Activated naive CD8-positive, alpha-beta T cell treated with anti-CD3 and anti-CD28 coated beads for 36 hours (primary cell): ENCODE measurements at places on chromosomes 12 and 14.

GRCh38 chr12:55679691-55680090 is 28.0 kb downstream of the ITGA7 start:
- DNase-seq: no peak

GRCh38 chr12:53652366-53652765 is 23.5 kb downstream of the ATP5MC2 start:
- DNase-seq: no peak

DNA sequence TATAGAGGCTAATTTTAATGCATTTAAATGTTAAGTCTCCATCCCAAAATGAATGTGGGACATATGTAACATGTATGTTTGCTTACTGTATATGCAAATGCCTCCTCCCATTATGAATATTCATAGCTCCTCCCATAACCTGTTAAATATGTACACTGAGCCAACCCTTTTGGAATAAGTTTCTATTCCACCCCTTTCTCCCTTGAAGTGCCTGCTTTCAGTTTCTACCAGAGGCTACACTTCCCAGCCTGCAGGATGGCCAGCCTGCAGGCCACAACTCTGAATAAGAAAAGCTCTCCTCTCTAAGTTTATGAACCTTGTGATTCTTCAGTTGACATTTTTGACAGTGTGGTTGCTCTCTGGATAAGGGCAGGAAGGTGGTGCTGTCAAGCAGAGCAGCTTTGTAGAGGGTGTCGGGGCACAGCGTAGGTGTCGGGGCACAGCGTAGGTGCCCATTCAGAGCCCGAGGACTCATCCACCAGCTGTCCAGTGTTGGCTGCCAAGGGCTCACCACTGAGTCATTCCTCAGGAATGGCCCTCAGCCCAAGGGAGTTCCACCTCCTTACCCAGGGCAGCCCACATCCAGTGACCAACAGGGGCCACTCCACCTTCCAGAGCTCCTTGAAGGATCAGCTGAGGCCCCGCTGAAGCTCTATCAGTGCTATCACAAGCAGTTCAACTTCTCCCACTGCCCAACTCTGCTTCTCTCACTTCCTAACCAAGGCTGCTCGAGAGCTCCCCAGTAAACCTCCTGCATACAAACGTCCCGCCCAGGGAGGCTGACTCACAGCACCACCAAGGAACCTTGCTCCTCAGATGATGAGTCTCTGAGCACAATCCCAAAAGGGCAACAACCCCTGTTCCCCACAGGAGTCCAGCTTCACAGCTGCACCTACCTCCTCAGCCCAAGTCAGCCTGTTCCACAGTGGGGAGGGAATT is 31.4 kb downstream of the VWF start:
- no peak for DNase-seq

DNA sequence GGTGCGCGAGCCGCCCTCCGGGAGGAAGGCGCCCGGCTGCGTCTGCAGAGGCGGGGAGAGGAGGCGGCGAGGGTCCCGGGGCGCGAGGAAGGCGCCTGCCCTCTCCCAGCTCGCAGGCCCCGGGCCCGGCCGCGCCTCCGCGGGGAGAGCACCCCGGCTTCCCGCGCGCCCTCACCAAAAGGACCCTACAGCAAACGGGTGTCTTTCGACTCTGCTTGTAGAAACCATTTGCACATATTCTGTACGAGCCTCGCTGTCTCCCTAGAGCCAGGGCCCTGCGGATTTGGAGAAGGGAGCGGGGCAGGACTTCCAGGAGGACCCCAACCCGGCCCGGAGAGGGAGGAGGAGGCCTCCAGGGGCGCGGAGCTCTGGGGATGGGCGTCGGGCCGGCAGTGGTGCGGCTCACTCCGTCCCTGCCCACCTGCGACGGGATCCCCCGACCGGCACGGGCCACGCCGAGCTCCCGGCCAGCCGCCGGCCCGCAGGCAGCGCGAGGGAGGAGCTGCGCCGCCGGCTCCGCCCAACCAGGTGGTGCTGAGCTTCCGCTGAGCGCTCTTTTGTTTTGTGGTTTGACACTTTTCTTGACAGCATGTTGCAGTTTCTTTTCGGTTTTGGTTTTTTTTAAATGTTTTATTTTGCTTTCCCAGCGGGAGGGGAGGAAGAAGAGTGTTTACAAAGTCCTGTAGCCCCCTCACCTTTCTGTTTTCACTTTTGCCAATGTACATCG is 103.3 kb upstream of the FKBP4 start:
- peak; percentile 72 for DNase-seq

- DNase-seq: peak; percentile 5
Measured at GRCh38 chr14:66395300-66395699, 90.9 kb upstream of the CCDC196 start.

- no peak for DNase-seq
Measured at GRCh38 chr14:50668826-50669143, 679 bp upstream of the SAV1 start.

DNA sequence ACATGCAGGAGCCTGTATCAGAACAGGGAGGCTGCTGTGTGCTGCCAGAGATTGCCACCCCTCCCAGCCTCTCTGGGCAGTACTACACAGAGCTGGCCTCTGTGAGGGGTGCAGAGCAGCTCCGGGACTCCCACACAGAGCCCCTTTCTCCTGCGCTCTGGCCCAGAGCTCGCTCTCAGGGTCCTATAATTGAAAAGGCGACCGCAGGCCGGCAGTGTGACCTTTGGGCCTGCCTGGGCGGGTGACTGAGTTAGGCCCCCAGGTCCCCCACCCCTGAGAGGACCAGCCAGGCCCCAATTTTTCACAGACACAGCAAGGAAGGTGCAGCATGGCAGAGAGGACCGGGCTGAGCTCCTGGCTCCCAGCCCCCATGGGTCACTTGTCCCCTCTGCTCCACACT is 136.4 kb downstream of the ZFP36L1 start:
- no peak for DNase-seq

- DNase-seq: no peak
Measured at GRCh38 chr14:72617391-72618031, 276.4 kb downstream of the DPF3 start.

DNA sequence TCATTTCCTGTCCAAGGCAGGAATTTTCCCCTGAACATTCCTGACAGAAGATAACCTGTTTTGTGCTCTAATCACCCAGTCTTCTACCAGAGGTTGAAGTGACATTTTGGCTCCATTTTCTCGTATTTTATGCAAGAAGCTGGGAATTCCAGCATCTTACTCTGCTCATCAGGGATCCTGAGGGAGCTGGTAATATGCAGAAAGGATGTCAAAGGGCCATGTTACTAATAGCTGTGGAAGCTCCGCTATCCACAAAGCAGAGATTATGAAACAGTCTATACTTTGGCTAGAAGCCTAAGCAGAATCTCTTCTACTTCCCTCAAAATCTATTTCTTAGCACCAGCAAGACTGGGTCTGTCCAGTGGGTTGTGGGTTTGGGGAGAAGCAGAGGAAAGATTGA is 613.0 kb downstream of the DIO2 start:
- no peak for DNase-seq

DNA sequence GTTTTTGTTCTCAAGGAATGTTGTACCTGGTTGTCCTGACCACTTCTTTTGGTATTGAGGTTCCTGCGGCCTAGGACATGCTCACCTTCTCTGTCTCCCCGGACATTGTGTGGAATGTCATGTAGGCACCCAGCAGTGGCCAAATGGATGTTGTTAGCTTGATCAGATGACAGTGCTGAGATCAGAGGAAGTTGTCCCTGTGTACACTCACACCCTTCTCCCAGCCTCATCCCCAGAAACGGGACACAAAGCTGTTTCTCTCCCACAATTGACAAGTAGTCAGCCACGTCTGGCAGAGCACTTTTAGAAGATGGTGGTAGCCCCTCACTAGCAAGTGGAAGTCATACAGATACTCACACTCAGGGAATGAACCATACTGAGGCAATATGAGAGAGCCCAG is 3.0 kb downstream of the PLEKHH1 start:
- DNase-seq: no peak

DNA sequence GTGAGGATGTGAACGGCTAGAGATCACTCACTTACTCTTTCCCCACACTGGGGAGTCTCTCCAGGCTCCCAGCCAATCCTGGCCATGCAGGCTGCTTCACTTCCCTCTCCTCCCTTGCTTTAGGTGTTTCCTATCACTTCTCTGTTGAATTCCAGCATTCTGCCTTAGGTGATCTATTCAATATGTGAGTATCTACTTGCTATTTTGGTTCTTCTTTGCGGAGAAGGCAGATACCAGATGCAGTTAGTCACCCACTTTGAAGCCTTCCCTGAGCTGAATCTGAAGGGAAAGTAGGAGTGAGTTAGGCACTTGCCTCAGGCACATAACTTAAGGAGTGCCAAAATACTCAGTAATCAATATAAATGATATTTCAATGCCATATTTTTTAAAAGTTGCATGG is 36.0 kb upstream of the FAR2 start:
- no peak for DNase-seq

DNA sequence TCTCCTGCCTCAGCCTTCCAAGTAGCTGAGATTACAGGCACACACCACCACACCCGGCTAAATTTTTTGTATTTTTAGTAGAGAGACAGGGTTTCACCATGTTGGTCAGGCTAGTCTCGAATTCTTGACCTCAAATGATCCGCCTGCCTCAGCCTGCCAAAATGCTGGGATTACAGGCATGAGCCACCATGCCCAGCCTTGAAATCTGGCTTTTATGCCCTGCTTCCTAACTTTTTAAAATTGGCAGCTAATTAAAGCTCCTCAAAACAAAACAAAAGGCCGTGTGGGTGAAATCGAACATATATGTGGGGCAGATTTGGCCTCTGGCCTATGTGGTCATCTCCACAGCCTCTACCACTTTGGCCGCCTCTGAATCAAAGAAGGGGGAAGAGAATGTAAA is 37.9 kb downstream of the KCTD10 start:
- DNase-seq: no peak

- no peak for DNase-seq
Measured at GRCh38 chr12:123995023-123995748, 22.2 kb downstream of the ZNF664 start.

- no peak for DNase-seq
Measured at GRCh38 chr14:95838862-95839261, 37.8 kb upstream of the TUNAR start.

DNA sequence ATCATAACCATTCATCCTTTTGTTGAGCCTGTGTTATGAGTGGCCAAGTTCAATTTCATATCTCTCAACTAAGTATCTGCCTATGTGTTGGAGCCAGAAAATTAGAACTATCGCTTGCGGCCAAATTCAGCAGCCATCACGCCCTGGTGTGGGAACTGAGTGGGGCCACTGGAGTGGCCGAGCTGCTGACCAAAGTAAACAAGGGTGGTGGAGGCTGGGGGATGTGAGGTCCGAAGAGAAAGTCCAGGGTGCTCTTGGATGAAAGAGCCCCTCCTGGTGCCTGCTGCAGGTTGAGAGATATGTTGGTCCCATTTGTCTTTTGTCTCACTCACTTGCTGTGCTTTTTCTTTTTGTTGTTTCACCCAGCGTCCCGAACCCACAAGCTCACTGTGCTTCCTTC is 14.9 kb downstream of the ADGRD1 start:
- no peak for DNase-seq

GRCh38 chr12:101047652-101048051 is 162.4 kb downstream of the SLC5A8 start:
- DNase-seq: no peak
